Effector memory CD4-positive, alpha-beta T cell (primary cell): ENCODE measurements at places on chromosomes 5 and 9.

DNA sequence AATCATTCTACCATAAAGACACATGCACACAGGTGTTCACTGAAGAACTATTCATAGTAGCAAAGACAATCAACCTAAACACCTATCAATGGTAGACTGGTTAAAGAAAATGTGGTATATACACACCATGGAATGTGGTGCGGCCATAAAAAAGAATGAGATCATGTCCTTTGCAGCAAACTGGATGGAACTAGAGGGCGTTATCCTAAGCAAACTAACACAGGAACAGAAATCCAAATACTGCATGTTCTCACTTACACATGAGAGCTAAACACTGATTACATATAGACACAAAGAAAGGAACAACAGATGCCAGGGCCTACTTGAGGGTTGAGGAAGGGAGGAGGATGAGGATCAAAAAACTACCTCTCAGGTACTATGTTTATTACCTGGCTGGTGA, 103.8 kb downstream of the DRD1 start:
- DNase-seq, result no peak

DNA sequence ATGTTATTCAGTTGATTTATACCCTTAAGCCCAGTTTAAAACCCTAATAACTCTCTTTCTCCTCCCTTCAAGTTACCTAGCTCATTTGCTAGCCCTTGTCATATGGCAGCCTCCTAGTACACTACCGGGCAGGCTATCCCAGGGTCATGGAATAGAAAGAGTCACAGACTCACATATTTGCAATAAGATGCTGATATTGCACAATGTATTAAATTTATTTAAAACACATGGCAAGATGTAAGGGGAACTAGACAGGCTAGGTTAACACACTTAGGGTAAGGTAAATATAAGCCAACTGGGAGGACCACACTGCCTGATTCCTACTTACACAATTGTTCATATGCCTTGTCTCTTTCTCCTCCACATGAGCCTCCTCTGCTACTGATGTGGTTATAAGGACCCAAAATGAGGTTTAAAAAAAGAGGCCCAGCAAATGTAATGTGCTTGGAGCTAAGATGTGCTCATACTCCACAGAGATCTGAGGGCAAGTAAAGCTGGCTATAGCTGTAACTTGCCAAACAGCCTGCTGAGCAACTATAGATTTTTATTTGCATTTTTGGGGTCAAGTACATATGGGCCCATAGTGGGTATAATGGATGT, 130.0 kb downstream of the ENC1 start:
- DNase-seq, result no peak

GRCh38 chr9:69029535-69029934, 6.0 kb upstream of the FXN start:
- DNase-seq, result no peak

DNA sequence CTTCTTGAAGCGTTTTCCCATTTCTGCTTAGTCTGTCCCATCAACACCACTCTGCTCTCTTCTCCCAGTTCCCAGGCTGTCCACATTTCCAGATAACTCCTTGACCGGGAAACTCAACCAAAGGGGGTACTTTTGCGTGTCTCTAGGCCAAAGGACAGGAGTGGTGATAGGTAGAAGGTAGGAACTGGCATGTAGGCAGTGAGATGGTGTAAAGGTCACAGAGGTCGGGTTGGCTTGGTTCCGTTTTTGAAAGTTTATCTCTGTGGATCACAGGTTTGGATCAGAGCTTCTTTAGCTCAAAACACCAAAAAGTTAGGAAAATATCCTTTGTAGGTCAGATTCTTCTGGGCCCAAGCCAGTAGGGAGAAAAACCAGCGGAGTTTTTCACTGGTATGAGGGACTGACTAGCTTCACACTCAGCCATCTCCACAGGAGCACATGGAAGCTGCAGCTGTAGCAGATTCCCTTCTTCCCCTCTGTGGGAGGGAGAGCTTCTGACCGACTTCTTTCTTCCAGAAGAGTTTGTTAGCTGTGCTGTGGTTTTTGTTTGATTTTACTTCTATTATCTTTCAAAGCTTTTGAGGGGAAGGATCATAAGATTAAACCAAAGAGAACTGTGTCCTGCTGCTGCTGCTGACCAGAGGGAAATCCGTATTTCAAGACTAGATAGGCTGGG, 98.4 kb upstream of the DMRT1 start:
- no peak for DNase-seq
